T-helper 2 cell treated with Interferon-gamma antibody and Interleukin-4, amounts not matched to agents 5 μg/mL and 100 μg/mL, for 36 hours (primary cell): ENCODE measurements at places on chromosomes 1 and 21.

- no peak for DNase-seq
These were observed 58.1 kb upstream of the ADAMTS5 start for GRCh38 chr21:27024971-27025370.

- DNase-seq = no peak
These were observed 17.2 kb upstream of the C2CD2 start for GRCh38 chr21:41970751-41971653.

DNA sequence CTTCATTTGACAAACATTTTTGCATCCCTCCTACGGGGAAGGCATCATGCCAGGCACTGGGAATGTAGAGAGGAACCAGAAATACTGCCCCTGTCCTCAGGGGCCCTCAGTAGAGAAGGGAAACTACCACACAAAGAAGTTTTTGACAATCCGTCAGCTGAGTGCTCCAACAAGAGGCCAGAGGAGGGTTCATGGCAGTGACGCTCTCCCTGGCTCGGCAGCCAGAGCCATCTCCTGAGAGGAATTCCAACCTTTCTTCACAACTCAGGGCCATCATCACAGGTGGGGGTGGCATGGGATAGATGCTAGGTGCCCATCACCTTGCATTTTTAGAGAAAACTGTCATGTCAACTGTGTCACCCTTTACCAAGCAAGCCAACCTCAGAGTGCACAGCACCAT is 154.1 kb downstream of the HIVEP3 start:
- no peak for DNase-seq

GRCh38 chr1:55959136-55959548 is 620.2 kb downstream of the PLPP3 start:
- DNase-seq = no peak

DNA sequence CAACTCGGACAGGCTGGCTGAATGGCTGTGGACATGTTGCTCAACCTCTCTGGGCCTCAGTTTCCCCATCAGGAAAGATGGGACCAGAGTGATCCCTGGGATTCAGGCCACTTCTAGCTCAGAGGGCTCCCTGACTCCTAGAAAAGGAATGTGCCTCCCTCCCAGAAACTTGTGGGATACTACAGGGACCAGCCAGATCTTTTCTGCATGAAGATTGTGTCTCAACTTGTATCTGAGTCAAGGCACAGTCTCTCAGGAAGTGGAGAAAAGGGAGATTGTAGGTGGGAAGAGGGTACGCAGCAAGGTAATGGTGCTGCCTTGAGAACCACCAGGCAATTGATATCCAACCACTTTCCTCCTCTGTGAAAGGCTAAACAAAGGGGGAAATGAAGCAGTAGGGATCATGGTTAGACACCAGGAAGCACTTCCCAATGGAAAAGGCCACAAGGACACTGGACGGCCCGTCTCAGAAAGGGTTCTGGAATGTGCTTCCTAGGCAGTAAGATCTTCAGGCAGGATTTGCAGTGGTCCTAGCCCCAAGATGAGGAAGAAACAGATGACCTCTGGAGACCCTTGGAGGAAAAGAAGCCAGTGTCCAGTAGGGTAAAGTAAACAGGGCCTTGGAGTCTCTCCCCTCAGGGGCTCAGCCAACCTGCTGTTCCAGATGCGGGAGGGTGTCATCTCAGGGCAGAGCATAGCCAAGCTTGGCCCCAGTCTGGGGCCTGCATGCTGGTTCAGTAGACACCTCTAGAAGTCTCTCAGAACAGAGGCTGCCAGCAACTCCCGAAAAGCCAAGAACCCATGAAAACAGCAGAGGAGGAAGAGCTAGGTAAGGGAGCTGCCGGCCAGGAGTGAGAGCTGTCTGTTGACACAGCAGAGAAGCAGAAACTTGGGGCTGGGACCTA is 16.8 kb downstream of the IFFO2 start:
- no peak for DNase-seq

GRCh38 chr1:78678324-78678723 is 28.7 kb downstream of the IFI44 start:
- DNase-seq = no peak

- DNase-seq = no peak
These were observed 368.8 kb upstream of the TMPRSS15 start for GRCh38 chr21:18772404-18772803.

DNA sequence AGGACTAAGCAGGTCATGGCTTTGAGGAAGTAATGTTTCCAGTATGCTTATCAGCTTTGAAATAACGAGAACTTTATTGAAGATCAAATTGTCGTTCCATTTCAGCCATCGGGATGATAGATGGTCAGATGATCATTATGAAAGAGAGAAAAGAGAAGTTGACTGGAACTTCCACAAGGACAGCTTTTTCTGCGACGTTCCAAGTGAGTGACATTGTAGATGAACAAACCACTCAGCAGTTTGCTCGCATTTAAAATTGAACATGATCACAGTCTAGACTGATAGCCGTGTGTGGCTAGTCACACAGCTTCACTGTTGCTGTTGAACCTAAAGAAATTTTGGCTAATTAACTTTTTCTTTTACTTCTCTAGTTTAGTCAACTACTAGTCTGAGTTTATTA is 151.1 kb downstream of the TLR5 start:
- no peak for DNase-seq

- no peak for DNase-seq
These were observed 7.6 kb upstream of the CLCA2 start for GRCh38 chr1:86416343-86416742.

- DNase-seq = no peak
These were observed 65.8 kb downstream of the MEGF6 start for GRCh38 chr1:3545363-3546047.

DNA sequence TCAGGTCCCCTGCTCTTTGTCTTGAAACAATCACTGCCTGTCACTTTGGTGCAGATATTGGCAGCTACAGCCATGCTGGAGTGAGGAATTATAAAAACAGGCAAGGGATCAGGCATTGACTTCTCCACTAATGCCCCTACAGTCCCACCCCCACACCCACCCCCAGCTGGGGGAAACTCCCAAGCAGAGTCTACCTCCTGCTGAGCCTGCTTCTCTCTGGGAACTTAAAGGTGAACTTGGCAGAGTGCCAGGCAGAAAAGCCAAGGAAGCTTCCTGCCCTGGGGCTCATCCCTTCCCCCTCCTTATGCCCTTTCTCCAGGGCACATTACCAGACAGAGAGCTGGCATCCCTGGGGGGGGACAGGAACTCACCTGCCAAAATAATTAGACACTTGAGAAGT is 6.7 kb downstream of the NCMAP start:
- no peak for DNase-seq

GRCh38 chr1:246417152-246417812 is 89.8 kb downstream of the SMYD3 start:
- peak; percentile 6 for DNase-seq

- DNase-seq = no peak
These were observed 355.7 kb upstream of the DUSP10 start for GRCh38 chr1:222097588-222097987.

- DNase-seq = no peak
These were observed 9.3 kb downstream of the PSMG1 start for GRCh38 chr21:39173716-39174680.

- DNase-seq = no peak
These were observed 61.1 kb upstream of the SMYD2 start for GRCh38 chr1:214219902-214220301.

DNA sequence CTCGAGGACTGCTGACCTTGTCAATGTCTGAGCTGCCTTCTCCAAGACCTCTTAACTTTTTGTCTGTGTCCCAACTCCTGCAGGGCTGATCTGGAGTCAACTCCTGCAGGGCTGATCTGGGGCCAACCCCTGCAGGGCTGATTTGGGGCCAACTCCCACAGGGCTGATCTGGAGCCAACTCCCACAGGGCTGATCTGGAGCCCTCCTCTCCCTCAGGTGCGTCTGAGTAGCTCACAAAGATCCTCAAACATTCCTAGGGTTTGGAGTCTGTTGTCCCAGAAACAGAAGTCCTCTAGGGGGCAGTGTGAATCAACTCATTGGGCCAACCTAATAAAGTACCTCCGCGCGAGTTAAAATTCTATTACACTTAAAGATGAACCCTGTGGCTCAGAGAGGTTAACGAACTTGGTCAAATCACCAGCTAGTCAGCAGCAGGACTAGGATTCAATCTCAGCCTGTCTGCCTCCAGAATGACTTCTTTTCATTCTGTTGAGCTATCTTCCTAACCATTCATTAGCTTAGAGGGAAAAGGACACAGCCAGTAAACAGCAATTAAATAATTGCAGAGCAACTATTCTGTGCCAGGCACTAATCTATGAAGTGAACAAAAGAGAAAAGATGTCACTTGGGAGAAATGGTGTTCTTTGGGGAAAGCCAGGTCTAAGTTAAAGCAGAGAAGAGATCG is 17.2 kb upstream of the RLF start:
- peak; percentile 48 for DNase-seq

- DNase-seq = no peak
These were observed 91.6 kb downstream of the DNAH14 start for GRCh38 chr1:225021037-225021436.

- no peak for DNase-seq
These were observed 143.2 kb downstream of the MIS18A start for GRCh38 chr21:32135401-32136363.

DNA sequence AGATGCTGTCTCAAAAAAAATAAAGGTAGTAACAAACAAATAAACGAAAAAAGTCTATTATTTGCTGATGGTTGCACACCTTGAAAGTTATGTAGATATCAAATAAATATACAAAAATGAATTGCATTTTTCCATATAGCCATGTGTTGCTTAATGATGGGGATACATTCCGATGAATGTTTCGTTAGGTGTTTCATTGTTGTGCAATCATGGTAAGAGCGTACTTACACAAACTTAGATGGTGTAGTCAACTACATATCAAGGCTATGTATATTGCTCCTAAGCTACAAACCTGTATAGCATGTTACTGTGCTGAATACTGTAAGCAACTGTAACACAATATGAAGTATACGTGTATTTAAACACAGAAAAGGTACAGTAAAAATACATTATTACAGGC is 34.4 kb downstream of the AHCTF1 start:
- no peak for DNase-seq

DNA sequence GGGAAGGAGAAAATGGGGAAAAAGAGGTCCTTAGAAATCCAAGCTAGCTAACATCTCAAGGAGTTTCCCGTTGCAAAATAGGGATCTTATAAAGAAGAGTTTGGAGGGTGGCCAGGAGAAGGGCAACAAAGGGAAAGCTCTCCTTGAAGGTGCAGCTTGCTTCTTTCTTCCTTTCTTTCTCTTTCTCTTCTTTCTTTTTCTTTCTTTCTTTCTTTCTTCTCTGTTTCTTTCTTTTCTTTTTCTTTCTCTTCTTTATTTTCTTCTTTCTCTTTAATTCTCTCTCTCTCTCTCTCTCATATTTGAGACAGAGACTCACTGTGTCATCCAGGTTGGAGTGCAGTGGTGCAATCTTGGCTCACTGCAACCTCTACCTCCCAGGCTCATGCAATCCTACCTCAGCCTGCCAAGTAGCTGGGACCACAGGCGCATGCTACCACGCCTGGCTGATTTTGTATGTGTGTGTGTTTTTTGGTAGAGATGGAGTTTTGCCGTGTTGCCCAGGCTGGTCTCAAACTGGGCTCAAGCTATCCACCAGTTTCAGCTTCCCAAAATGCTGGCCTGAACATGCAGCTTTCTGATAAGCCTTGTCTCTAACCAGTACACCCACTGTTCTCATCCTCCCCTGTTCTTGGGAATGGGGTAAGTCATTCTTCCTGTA is 44.4 kb downstream of the RNF11 start:
- no peak for DNase-seq

GRCh38 chr1:67436511-67437055 is 6.4 kb upstream of the SERBP1 start:
- DNase-seq = no peak

DNA sequence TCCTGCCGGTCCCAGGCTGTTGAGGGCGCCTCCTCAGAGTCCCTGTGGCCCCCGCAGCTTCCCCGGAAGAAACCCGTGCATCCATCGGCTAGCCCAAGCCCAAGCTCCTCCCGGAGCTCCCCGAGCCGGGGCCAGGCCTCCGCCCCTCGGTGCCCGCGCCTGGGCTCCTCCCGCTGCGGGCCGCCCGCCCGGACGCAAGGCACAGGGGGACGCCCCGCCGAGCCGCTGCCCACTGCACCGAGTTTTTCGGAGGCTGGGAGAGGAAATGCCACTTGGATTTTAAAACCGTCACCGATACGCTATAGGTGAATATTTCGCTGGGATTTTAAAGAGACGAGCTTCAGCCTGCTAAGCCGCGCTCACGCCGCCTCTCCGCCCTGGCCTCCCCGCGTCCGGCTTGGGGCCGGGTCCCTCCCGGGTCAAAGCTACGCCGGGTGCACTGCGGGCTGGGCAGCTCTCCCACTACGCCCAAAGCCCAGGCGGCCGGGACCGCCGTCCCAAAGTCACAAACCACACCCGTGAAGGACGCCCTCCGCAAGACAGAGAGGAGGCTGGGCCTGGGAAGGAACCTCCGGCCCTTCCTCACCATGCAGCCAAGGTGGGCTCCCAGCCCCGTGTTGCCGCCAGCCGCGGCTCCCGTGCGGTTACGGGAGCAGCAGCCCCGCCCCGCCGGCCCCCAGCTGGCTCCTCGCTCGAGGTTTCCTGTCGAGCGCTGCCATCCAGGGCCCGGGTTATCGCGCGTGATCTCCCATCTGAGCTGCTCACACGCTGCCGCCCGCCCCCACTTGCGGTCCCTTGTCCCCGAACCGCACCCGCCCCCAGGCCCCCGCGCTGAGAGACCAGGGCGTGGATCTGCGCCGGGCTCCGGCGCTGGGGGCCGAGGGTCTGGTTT is 63.2 kb downstream of the CD247 start:
- peak; percentile 83 for DNase-seq

DNA sequence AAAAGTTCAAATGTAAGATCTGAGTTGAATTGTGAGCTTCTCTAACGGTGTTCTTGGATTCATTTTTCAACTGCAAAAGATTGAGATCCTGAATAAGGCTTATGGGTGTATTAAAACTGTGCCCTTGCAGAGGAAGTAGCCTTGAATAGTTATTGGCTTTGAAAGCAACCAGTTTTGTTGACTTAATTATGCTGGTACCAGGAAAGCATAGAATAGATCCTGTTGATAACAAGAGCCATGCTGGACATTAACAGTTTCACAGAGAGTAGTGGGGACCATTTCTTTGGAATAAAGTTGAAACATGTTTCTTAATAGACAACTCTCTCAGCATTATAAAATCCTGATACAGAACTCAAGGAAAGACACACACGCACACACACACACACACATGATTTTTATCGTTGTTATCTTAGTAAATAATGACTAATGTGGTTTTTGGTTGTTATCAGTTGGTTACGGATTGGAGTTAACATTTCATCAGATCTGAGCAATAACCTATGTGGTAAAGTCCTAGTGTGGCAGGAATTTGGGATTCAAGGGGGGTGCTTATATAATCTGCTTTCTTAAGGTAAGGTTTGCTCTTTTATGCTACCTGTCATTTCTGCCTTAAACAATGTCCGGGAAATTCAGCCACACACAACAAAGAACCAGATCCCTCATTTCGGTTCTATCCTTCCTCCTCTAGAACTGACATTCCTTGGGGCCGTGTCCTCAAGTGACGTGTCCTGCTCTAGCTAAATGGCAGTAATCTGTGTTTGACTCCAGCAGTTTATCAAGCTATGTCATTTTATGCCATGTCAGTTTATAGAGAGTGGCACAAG is 330.9 kb downstream of the CHRM3 start:
- peak; percentile 21 for DNase-seq

- DNase-seq = no peak
These were observed 325.0 kb upstream of the ESRRG start for GRCh38 chr1:217048104-217048707.
